BJ (cell line): ENCODE measurements at places on chromosomes 16 and 17.

GRCh38 chr17:64608571-64608981 is 53.5 kb downstream of the SMURF2 start:
- no peak for DNase-seq

DNA sequence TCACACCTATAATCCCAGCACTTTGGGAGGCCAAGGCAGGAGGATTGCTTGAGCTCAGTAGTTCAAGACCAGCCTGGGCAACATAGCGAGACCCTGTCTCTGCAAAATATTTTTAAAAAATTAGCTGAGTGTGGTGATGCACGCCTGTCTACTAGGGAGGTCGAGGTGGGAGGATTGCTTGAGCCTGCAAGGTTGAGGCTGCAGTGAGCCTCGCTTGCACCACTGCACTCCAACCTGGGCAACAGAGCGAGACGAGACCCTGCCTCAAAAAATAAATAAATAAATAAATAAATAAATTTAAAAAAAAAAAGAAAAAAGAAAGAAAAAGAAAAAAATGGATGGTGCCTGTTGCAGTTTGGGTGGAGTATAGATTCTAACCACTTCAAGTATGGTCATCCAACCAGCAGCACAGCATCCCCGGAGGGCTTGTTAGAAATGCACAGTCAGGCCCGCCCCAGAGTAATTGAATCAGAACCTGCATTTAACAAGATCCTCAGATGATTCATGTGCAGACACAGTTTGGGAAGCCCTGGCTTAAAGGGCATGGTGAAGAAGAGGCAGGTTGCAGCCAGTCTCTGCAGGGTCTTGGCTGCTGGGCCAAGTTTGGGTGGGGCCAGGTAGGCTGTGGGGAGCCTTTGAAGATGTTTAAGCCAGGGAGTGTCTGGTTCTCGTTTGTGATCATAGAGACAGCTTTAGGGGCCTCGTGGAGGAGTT is 40.8 kb downstream of the MRC2 start:
- peak; percentile 16 for DNase-seq

GRCh38 chr17:19016881-19017280 is 12.3 kb upstream of the FAM83G start:
- no peak for DNase-seq

DNA sequence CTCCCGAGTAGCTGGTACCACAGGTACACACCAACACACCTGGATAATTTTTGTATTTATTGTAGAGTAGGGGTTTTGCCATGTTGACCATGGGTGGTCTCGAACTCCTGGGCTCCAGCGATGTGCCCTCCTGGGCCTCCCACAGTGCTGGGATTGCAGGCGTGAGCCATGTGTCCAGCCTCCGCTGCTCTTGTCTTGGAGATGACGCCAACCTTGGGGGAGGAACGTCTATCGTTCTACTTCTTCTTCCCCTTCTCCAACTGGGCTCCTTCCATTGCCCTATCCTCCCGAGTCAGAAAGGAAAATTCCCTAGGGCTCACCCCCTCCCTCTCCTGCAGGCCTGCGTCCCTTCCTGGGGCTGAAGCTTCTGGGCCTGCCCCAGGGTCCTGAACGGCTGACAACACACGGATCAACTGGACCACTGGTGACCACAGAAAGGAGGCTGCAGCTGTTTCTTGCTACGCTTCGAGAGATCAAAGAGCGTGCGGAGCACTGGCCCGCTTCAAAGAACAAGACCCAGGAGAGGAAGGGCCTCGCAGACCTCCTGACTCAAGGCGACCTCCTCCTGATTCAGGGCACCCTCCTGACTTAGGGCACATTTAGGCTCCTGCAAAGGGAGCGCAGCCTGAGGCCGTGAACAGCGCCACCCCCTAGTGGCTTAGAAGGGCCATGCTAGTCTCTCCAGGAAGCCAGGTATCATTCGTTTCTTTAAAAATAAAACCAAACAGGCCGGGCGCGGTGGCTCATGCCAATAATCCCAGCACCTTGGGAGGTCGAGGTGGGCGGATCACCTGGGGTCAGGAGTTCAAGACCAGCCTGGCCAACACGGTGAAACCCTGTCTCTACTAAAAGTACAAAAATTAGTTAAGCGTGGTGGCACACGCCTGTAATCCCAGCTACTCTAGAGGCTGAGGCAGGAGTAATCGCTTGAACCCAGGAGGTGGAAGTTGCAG is 48.5 kb upstream of the HELZ start:
- no peak for DNase-seq

DNA sequence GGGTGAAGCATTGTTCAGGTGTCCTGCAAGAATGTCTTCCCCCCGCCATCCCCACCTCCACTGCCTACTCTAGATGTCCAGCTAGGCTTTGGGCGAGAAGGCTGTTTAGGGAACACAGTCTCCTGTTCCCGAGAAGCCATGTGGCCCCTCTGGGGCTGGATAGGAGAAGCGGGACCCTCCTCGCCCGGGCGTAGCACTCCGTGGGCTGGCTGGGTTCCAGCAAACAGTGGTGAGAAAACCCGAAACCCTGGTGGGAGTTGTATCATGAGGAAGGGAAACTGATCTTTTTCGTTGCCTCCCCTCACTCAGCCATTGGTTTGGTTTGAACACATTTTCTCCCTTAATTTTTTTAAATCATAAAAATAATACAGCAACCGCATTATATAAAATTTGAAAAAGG is 56.6 kb downstream of the IRF8 start:
- DNase-seq = no peak
